ENCODE measurements at places on chromosomes 16 and 17. TPM values are rescaled to one million over a fixed set of nuclear protein-coding genes. Genes with fewer than 3 reads are reported as not detected.

GRCh38 chr16:10957771-10958482 lies 13.6 kb downstream of the CLEC16A start:
- DNase-seq, result no peak

GRCh38 chr16:24975428-24975889 lies 39.7 kb downstream of the ARHGAP17 start:
- no peak for DNase-seq

- no peak for DNase-seq
Measured at GRCh38 chr17:4206962-4207361, 56.8 kb downstream of the ANKFY1 start.

GRCh38 chr17:40554646-40555295 lies 10.5 kb downstream of the CCR7 start:
- peak; percentile 50 for DNase-seq

- no peak for DNase-seq
Measured at GRCh38 chr16:53509906-53510703, 7.1 kb upstream of the AKTIP start.

DNA sequence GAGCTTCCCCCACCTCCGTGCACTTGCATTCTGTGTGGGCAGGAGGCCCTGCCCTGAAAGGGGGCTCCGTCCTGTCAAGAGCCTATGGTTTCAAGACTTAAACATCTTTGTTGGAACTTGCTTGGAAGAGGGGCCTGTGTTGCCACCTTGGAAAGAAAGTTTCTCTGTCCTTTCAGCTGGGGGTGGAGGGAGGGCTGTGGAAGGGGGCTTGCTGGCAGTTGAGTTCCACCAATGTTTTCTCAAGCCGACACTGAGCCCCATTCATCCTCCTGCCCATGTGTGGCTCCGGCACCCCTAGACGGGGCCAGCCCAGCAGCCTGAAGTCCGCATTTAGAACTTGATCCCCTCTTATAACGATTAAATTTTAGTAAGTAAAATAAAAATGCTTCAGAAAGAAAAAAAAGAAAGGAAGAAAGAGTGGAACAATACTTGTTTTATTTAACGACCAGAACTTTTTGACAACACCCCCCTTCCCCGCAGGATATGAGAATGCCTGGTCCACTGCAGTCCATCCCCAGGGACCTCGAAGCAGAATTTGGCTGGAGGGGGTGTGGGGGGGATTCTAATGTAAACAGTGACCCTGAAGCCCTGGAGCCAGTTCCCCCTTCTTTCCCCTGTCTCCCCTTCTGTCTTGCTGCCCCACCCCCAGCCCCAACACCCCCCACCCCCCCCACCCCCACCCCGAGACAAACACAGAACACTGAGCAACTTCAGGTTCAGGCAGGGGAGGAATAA lies 26.9 kb upstream of the CLEC18A start:
- DNase-seq, result no peak

Gene ABCC11
- total RNA-seq, result not detected

- no peak for DNase-seq
Measured at GRCh38 chr16:79209308-79209707, 391.2 kb downstream of the MAF start.

DNA sequence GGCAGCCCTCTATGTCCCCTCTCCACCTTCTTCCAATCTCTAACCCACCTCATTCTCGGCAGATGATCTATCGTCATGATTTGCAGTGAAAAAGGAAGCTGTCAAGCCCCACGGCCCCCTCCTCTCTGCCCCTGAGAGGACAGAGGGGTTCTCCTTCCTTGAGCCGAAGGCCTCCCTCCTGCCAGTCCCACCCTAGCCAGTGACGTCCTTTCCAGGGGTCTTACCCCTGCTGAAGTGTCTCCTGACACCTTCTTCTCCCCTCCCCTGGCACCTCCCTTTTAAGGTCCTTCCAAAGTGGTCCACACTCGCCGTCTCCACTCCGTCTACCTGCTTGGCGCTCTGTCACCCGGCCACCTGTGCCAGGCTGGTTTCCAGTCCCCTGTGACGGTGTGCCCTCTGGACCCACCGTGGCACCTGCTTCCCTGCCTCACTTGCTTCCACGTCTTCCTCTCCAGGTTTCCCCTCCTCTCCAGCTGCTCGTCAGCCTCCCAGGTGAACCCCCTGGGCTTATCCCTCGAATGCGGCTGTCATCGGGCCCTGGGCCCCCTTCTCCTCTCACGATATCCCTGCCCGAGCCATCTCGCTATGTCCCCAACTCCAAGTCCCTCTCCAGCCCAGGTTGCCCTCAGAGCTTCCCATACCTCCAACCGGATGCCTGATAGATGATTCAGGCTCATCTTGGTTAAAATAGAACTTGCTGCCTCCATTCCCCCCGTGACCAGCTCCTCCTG lies 5.7 kb downstream of the CCDC102A start:
- DNase-seq, result no peak

DNA sequence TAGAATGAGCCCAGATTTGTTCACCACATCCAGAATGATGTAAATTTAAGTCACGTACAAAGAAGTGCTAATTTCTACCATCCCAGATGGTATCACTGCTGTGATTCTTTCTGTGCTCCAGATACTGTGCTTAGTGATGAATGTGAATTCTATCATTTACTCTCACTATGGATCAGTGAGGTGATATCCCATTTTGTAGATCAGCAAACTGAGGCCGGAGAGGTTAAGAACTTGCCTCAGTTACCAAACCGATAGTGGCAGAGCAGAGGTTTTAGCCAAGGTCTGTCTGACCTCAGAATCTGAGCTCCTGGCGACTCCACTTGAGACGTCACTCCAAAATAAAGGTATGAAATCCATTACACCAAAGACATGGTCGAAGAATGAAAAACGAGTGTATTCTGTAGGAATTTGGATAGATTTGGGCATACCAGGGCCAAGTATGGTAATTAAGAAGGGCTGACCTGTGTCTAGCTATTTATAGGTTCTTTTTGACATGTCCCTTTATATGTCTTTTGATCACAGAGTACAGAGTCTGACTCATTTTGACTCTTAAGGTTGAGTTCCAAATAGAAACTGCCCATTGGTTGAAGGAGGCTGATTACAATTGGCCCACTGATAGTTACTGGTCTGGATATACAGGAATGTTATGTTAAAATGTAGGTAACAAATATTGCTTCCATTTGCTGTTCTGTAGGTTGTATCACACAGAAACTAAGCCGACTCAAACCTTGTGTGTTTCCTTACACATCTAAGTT lies 10.0 kb downstream of the MAP2K6 start:
- DNase-seq, result no peak

Gene SLC5A2
- total RNA-seq, result not detected

GRCh38 chr17:27609611-27610303 lies 21.2 kb upstream of the LGALS9 start:
- DNase-seq, result no peak

DNA sequence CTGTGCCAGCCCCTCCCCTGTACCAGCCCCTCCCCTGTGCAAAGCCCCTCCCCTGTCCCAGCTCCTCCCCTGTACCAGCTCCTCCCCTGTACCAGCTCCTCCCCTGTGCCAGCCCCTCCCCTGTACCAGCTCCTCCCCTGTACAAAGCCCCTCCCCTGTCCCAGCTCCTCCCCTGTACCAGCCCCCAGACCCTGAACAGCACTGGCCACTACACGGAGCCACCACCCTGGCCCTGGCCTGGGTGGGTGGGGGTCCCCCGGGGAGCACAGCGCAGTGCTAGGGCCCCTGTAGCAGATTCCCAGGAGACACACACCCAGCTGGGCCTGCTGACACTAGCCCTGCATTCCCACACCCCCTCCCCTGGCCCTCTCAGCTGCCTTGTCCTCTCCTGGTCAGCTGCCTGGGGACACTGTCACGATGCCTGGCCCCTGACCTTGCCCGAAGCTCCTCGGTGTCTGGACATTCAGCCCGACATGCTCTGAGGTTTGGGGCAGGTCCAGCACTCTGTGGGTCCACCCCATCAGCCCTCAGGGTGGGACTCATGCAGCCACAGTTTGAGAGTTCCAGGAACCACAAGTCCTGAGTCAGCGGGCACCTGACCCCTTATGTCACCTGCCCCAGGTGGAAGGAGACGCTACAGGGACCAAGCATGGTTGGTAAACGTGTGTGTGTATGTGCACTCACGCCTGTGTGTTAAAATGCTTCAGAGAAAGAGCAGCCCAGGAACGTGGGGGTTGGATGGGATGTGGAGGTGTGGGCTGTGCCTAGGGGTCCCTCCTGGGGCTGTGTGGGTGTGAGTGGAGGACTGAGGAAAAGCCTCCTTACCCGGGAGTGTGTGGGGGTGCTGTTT lies 114.2 kb downstream of the METRNL start:
- no peak for DNase-seq

- no peak for DNase-seq
Measured at GRCh38 chr17:68867759-68868516, 87.3 kb downstream of the ABCA8 start.

DNA sequence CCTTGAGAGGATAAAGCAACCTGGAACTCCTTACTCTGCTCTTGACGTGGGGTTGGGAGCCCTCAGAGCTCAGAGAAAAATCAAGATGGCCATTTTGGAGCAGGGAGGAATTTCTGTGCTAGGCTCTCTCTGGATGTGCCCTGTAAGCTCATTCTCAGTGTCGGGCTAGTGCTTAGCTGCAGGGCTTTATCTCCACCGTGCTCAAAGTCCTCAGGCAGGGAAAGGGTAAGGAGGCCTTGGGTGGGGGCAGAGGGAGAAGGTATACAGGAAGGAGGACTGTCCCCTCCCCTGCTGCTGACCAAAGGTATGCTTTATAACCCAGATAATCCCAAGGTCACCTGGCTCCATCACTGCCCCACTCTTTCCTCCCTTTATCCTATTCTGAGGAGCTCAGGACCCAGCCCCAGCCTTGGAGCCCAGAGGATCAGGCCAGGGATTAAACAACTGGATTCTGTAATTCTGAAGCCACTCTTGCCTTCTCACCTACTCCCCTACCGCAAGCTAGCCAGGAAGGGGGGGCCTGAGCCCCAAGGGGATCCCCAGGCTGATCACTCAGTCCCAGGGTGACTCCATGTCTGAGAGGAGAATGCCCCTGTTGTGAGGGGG lies 1.1 kb downstream of the DHRS11 start:
- DNase-seq, result peak; percentile 60

Gene TOM1L1
- 40.7 TPM for total RNA-seq

- DNase-seq, result no peak
Measured at GRCh38 chr17:20938988-20939615, 103.7 kb downstream of the USP22 start.

- no peak for DNase-seq
Measured at GRCh38 chr17:28569446-28569845, 1.9 kb downstream of the PIGS start.

Gene INTS2
- total RNA-seq, result 10.6 TPM

- no peak for DNase-seq
Measured at GRCh38 chr16:73020409-73020884, 27.5 kb downstream of the ZFHX3 start.

- no peak for DNase-seq
Measured at GRCh38 chr16:22356930-22357634, 17.3 kb downstream of the CDR2 start.

DNA sequence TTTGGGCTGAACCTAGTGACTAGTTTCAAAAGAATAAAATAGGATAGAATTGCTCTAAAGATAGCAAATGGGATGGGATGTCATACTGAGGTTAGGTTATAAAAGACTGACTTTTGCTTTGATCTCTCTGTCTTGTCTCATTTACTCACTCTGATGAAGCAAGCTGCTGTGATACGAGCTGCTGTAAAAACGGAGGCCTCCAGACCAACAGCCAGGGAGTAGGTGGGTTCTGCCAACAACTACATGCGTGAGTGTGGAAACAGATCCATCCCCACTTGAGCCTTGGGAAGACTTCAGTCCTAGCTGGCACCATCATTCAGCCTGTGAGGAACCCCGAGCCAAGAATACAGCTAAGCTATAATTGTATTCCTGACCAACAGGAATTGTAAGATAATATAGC lies 373.9 kb upstream of the CA10 start:
- DNase-seq, result no peak

- no peak for DNase-seq
Measured at GRCh38 chr17:66805567-66805966, 29.4 kb upstream of the CACNG5 start.

Gene CDH1
- 0.83 TPM for total RNA-seq

DNA sequence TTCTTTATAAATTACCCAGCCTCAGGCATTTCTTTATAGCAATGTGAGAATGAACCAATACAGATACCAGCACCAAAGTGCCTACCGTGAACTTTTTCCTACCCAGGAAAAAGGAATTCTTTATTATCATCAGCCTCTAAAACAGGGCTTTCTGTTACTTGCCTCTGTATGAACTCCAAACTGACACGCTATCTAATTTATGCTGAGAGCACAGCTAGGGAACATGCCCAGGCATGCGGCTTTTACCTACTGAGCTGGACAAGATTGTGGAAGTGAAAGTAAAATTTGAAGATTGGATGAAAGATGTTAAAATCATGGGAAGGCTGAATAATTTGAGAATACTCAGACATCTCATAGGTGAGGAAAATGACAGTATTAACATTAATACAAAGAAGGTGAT lies 24.4 kb upstream of the ADCY9 start:
- no peak for DNase-seq

- DNase-seq, result no peak
Measured at GRCh38 chr17:36992701-36993100, 43.9 kb downstream of the AATF start.

Gene ZNF778
- total RNA-seq, result 15.8 TPM

GRCh38 chr17:39677542-39678339 lies 9.5 kb downstream of the PNMT start:
- no peak for DNase-seq

GRCh38 chr16:59632276-59632855 lies 898.2 kb upstream of the GOT2 start:
- DNase-seq, result no peak

DNA sequence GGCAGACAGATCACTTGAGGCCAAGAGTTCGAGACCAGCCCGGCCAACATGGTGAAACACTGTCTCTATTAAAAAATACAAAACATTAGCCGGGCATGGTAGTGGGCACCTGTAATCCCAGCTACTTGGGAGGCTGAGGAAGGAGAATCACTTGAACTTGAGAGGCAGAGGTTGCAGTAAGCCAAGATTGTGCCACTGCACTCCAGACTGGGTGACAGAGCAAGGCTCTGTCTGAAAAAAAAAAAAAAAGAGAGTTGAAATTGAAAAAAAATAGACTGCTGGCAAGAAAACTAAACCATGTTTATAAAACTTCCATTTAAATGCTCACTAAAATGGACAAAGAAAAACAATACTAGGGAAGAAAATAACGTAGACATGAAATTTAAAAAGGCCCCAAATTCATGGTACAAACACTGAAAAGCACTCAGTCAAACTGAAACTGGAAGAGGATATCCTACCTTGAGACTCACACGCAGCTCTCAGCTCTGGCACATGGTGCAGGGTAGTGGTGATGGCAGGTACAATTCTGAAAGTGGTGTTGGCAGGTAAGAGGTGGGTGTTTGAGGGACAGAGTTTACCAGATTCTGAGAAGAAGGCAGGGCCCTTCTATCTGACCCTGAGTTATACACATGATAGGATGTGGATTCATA lies 19.3 kb downstream of the CNTROB start:
- DNase-seq, result no peak

DNA sequence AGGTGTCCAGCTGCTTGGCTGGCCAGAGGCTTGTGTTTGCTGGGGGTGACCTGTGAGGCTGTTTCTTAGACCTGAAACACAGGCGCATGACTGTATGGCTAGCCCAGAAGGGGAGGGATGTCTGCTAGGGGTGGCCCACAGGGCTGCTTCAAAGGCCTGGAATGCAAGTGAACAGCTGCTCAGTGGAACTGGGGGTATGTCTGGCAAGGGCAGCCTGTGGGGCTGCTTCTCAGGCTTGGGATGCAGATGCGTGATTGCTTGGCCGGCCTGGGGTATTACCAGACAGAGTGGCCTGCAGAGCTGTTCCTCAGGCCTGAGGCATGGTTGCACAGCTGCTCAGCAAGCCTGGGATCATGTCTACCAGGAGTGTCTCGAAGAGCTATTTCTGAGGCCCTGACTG lies 20.5 kb downstream of the TANC2 start:
- no peak for DNase-seq
